ENCODE measurements at places on chromosomes 2 and 18. TPM values are rescaled to one million over a fixed set of nuclear protein-coding genes. Genes with fewer than 3 reads are reported as not detected.

DNA sequence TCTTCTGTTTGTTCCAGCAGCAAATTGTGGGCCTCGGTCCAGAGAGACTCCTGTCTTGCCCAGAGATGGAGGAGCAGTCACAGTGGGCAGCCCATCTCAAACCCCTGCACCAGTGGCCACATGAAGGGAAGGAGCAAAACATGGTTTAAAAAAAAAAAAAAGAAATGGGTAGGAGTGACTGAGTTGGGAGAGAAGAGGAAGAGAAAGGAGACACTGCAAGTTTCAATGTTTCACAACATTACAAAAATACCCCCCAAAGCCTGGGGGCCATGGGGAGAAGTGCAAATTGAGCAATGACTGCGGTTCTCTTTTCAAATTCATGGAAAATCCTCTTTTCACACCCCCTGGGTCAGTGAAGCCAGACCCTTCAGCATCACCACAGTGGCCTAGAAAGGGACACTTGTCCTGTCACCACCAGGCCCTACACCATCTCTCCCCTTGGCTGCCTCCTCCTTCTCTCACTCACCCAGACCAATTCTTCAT, 117.1 kb downstream of the ZFP36L2 start:
- no peaks in the 10 kb centered on the region for H3K36me3 ChIP-seq
- no peak overlapping the region for H3K27ac ChIP-seq
- H3K4me3 ChIP-seq, result no peak overlapping the region

The KLHL41 gene
- not detected for total RNA-seq

The FZD7 gene
- total RNA-seq, result 61.5 TPM

DNA sequence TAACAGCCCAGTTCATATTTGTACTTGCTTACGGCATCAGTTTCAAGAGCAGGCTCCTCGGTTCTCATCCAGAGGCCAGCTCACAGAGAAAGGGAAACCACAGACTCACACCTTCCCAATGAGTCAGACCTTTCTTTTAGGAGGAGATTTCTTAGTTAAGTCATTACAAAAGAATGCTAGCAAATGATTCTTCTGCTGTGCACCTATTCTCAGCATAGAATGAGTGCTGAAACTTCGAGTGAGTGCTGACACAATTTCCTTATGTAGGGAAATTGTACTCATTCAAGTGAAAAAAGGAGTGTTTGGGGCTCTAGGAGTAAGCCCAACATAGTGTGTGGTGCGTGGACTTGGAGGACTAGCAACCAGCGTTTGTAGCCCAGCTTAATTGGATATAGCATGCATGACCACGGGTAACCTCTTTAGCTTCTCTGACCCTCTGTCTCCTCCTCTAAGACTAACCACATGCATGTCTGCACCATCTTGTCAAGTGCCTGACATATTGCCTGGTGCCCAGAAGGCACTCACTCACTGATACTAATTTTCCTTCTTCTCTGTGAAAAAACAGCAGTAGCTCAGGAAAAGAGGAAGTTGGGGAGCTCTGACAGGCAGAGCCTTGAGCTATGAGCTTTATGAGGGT, 87.0 kb downstream of the ALPK2 start:
- H3K27me3 ChIP-seq, result no peaks in the 10 kb centered on the region
- peaks cover 13% of the 10 kb centered on the region for H3K36me3 ChIP-seq
- H3K27ac ChIP-seq, result peak overlapping the region; percentile 89

DNA sequence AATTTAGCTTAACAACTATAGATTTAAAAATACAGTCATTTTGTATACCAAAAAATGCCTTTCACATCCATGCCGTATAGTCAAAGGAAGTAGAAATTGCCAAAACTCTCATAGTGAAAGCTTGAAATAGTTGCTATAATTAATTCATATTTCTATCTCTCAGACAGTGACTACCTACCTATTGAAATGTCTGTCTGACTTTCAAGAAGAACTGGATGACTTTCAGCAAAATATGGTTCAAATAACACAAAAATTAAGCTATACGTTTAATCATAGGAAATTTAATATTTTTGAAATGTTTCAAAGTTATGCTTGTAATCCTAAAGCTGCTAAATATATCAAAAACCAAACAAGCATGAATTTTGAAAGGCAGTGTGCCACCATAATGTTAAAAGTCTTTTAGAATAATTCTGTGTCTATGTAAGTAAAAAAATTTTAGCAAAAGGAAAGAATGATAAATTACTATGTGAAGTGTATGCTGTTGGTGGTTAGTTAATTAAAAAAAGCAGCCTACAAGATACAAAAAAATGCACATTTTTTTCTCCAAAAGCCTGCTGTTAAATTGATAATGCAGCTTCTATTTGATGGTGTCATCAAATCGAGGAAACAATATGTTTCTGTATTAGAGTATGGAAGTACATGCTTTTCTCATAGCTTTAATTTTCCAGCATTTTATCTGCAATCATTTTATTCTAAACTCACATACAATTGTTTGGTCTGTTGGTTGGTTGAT, 57.7 kb upstream of the ST6GAL2 start:
- no peak for DNase-seq
- peak overlapping the region; percentile 71 for H3K27ac ChIP-seq
- H3K36me3 ChIP-seq, result no peaks in the 10 kb centered on the region
- peaks cover 12% of the 10 kb centered on the region for H3K4me1 ChIP-seq
- peak overlapping the region; percentile 4 for H3K4me3 ChIP-seq

The NBEAL1 gene
- total RNA-seq, result 35.9 TPM

The GTF3C2 gene
- total RNA-seq, result 61.3 TPM

DNA sequence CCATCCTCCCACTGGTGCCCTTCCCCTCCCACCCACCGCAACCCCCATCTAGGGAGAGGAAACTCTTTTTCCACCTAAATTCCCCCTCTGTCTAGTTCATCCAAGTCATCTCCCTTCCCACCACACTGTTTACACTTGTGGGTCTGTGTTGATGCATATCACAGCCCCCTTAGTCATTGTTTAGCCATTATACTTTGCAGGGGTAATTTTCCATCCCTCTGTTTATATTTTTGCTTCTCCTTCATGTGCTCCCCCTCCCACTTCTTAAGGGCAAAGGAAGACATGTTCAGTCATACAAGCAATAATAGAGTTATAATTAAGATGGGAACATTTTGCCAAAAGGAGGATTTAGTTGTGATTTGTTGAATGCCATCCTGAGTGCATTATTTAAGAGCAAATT, 187.8 kb upstream of the TNP1 start:
- H3K4me1 ChIP-seq, result no peaks in the 10 kb centered on the region
- no peak overlapping the region for H3K4me3 ChIP-seq
- no peaks in the 10 kb centered on the region for H3K27me3 ChIP-seq
- DNase-seq, result peak; percentile 56
- H3K36me3 ChIP-seq, result no peaks in the 10 kb centered on the region
- H3K27ac ChIP-seq, result no peak overlapping the region

All from astrocyte (in vitro differentiated cells and primary cell).